HFFc6 (cell line): ENCODE measurements at places on chromosomes 1 and 21. TPM values are rescaled to one million over a fixed set of nuclear protein-coding genes. Genes with fewer than 3 reads are reported as not detected.

DNA sequence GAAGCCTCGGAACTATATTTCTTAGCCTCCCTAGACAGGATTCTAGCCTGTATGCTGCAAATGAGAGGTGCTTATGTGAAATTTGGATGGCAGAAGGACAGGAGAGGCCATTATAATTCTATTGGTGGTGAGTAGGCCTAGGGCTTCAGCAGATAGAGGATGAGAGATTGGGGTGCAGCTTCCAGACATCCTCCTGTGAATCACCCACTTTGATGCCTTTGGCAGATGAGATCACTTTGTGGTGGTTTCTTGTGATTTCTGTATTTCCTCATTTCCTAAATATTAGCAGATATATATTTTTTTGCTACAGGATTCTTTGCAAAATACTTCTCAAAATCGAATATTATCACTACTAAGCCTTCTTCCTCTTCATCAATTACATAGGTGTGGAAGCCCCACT lies 37.3 kb downstream of the MFSD2A start:
- DNase-seq, result peak; percentile 55

- DNase-seq, result no peak
Measured at GRCh38 chr1:205472737-205473441, 17.0 kb upstream of the BLACAT1 start.

GRCh38 chr1:239951511-239952140 lies 140.1 kb upstream of the FMN2 start:
- DNase-seq, result peak; percentile 61

DNA sequence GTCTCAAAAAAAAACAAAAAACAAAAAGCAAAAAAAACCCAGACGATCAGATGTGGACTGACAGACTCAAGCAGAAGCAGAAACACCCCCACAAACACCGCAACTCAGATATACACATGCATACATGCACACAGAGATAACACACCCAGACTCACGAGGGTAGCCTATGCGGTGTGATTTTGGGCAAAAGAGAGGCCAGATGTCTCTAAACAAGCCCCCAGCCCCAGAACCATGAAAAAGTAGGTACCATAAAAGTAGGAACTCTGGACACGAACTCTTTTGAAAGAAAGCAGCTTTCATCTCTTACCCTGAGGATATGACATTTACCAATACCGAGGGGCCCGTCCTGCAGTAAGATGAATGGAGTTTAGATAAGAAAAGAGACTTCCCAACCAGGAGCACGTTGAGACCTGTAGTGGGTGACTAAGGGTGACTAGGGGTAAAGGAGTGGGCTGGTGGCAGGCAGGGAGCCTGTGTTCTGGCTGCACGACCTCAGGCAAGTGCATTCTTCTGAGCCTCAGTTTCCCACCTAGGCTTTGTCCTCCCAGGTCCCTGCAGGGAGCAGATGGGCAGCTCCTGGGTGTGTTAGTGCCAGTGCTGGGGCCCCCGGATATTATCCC lies 1.5 kb upstream of the TINAGL1 start:
- DNase-seq, result no peak

DNA sequence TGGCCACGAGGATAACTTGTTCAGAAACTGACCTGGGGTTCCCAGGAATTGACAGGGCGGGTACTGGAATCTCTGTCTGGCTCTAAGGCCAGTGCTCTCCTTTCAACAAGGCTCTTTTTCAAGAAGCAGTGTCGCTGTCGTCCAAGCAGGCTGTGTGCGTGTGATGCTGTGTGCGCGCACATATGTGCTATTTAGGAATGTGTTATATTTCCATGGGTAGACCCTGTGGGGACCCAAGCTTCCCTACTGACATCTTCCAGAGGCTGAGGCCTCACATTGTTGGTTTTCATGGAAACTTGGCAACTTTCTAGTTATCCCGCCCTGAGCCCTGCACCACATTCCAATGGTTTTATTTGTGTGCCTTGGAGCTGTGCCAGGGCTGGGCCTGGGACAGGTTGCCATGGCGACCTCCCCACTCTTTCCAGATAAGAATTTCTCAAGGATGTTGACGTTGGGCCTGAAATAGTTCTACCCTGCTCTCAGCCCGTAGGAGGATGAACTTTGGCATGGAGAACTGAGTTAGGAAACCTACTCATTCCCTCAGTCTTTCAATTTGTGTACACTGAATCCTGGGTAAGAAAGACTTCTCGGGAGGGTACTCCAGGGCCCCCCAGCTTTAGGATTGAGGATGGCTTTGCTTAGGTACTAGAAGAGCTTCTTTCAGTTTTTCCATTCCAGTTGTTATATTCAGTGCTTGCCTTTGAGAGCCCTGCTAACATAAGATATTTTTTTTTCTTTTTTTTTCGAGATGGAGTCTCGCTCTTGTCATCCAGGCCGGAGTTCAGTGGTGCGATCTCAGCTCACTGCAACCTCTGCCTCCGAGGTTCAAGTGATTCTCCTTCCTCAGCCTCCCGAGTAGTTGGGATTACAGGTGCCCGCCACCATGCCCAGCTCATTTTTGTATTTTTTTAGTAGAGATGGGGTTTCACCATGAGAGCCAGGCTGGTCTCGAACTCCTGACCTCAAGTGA lies 38.8 kb upstream of the SRSF10 start:
- peak; percentile 98 for DNase-seq

GRCh38 chr1:206717674-206717989 lies 32.9 kb downstream of the MAPKAPK2 start:
- DNase-seq, result no peak

GRCh38 chr1:221716713-221717484 lies 25.0 kb downstream of the DUSP10 start:
- no peak for DNase-seq

GRCh38 chr1:45393718-45394302 lies 53.6 kb upstream of the MUTYH start:
- DNase-seq, result no peak

DNA sequence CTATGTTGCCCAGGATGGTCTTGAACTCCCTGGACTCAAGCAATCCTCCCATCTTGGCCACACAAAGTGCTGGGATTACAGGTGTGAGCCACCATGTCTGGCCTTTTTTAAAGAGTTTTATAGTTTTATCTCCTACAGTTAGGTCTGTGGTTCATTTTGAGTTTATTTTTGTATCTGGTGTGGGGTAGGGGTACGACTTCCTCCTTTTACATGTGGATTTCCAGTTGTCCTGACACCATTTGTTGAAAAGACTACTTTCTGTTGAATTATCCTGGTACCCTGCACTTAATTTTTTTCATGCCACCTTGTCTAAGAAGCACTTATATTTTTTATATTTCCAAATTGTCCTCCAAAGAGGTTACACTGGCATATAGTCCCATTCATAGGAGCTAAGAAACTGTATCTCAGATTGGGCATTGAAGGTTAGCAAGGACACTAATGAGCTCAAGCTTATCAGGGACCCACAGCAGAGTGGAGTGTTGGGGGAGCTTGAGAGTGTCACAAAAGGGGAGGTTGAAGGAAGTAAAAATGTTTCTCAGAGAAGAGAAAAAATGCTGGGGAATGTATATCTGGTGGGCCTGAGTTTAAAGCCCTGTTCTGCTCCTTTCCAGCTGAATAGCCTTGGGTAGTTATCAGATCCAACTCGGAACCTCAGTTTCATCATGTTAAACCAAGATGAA lies 23.4 kb upstream of the MEF2D start:
- no peak for DNase-seq

DYNLT5 gene
- total RNA-seq, result 0.76 to 2.1 TPM (median 1.6 TPM) in 3 replicates

DNA sequence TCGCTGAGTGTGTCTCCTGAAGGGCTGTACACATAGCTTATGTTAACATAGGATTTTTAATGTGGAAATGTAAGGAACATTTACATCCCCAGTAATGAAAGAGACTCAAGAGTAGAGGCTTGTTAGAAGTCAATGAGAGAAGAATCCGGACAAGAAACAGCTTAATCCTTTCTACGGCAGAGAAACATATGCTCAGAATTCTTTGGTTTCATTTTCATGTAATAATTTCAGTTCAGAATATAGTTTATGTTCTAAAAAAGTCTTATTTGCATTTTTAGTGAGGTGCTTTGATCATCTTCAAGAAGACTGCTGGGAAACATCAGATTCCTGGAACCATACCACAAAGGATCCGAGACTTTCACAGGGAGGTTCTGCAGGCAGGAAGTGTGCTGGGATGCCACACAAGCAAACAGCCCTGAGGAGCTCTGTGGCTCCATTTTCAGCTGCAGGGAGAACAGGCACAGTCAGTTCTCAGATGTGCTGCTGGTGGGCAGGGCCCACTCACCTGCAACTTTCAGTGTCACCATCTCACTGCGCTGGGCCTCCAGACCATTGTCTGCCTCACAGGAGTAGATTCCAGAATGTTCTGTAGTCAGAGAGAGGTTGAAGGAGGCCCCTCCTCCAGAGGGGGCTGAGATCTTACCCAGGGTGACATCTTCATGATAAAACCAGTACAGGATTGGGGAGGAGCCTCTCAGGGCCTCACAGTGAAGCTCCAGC lies 28.4 kb downstream of the FCRL5 start:
- no peak for DNase-seq

DNA sequence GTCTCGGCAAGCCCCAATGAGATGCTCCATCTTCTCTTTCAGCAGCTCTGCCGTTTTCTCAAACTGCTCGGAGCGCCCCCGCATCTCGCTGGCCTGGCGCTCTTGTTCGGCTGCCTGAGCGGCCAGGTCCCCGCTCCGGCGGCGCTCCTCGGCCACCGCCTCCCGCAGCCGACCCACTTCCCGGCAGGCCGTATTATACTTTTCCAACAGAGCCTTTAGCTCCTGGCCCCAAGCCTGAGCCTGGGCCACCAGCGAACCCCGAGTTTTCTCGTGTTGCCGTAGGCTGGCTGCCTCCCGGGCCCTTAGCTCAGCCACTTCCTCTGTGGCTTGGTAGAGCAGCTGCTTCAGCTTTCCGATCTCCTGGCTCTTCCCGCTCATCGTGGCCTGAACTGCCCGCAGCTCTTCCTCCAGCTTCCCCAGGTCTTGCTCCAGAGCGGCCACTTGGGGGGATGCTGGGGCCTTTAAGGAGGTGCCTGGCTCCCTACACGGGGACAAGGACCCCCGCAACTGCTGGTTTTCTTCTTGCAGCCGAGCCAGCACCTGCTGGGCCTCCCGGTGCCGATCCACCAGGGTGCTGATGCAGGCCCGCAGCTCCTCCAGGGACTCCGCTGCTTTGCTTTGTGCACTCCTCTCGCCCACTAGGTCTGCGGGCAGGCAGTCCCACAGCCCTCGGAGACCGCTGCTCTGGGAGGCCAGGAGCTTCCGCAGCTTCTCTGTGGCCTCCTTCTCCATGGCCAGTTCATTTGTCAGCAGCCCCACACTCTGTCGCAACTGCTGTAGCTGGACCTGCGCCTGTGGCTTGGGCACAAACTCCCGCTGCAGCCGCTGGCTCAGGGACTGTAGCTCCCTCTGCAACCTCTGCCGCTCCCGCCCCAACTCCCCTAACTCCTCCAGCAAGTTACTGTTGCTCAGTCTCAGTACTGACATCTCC lies 13.4 kb upstream of the PIAS3 start:
- DNase-seq, result peak; percentile 25

DNA sequence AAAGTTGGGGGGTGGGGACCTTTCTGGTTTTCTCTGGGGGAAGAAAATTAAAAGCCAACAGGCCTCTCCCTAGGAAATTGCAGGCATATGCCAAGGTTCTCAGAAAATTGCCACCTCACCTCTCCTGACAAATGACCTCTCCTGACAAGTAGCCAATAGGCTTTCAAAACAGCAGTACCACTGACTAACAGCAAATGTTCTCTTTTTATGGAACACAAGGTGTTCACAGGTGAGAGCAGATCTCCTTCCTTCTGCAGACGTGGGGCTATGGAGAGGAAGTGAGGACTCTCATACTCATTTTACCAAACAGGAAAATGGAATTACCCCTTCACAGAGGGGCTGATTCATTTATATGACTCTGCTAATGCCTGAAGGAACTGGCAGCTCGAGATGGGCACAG lies 32.7 kb upstream of the SUCO start:
- no peak for DNase-seq

RGS8 gene
- not detected in 3 replicates for total RNA-seq

DNA sequence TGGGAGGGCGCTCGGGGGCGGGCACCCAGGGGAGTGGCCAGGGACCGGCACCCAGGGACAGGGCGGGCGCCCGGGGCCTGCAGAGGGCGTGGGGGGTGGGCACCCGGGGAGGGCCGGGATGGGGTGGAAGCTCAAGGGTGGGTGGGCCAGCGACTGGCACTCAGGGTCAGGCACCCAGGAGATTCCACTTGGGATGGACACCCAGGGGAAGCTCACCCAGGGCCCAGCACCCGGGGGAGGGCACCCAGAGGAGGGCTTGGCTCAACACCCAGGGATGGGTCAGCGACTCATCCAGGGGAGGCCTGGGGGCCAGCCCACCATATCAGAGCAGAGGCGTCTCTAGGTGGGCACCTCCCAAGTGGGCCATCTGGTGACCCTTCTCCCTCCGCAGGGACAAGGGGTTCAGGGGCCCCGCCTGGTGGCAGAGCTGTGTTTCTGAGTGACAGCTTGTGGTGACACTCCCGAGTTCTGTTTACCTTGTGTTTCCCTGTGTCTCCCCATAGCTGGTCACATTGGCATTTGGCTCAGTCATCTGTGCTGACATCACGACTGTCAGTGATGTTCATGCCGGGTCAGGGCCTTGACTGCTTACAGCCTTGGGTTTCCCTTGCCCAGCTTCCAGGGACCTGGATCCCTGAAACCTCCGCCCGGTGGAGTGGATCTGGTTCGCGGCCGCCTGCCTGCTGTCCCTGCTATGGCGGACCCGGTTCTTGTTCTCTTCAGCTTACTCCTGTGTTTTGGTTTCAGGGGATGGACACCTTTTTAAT lies 749 bp downstream of the IBA57 start:
- peak; percentile 87 for DNase-seq

GRCh38 chr1:77349275-77349674 lies 67.5 kb downstream of the AK5 start:
- no peak for DNase-seq

GRCh38 chr1:210882414-210883221 lies 251.3 kb downstream of the KCNH1 start:
- DNase-seq, result peak; percentile 48

GRCh38 chr1:174276087-174276486 lies 116.8 kb downstream of the RABGAP1L start:
- no peak for DNase-seq

PCP4 gene
- total RNA-seq, result not detected in 2 replicates

- DNase-seq, result peak; percentile 85
Measured at GRCh38 chr21:15065392-15066122, 757 bp upstream of the NRIP1 start.

KRTAP10-3 gene
- total RNA-seq, result not detected in 2 replicates

GRCh38 chr21:45095505-45095904 lies 21.1 kb downstream of the ADARB1 start:
- DNase-seq, result no peak

RAD54L gene
- 4.5 to 10.4 TPM (median 8.2 TPM) in 3 replicates for total RNA-seq

DNA sequence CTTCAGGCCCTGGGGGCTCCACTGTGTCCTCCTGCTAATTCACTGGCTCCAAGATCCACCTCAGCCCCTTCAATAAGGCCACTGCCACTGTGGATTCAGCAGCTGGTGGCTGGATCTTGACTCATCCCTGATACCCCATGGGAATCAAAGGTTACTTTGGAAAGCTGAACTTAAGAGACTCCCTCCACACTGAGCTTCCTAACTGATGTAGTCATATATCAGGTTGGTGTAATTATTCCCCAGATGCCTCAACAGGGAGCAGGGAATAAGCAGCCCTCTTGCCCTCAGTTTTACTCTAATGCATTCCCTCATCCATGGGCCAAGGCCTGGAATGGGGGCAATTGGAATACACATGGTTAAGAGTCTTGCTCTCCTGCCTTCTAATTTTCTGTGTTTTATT lies 164.6 kb downstream of the FASLG start:
- peak; percentile 21 for DNase-seq

SPATA21 gene
- total RNA-seq, result not detected in 3 replicates

GRCh38 chr1:183303323-183303645 lies 114.9 kb downstream of the NMNAT2 start:
- no peak for DNase-seq

OR2T29 gene
- not detected in 3 replicates for total RNA-seq

GRCh38 chr1:28280977-28281381 lies 21.7 kb downstream of the SESN2 start:
- no peak for DNase-seq

CD2 gene
- total RNA-seq, result not detected in 3 replicates

VANGL2 gene
- total RNA-seq, result not detected in 3 replicates
